ENCODE measurements at places on chromosomes 12 and 14.

DNA sequence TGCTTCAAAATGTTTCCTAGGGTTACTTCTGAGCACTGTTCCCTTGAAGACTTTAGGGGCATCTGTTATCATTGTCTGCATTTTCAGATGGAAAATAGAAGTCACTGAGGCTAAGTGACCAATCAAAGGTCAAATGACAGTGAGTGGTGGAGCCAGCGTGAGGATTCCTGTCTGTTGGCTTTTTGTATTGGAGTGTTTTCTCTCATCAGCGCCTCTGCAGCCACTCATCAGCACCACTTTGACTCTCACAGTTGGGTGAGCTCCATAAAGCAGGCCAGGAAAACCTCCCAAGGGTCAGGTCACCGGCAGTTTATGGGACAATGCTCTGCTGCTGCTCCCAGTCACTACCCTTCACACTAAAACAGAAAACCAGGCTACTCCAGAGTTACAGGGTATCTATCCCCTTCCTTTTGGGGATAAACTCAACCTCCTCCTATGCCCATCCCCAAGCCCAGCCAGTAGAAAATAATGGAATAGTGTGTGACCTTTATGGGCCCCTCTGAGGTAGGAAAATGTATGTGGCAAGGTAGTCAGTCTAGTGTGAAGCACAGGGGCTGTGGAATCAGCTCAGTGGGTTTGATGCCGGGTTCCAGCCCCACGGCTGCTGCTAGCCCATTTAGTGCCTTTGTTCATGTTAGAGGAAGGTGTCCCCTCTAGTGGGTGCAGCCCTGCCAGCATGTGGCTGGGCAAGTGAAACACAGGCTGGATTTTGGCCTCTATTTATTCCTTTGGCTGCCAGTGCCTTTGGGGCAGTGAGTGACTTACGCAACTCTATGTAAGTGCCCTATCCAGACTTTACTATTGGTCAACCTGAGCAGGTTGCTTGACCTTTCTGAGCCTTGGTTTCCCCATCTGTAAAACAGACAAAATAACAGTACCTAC, 133.8 kb upstream of the CPM start:
- DNase-seq, result peak; percentile 24

DNA sequence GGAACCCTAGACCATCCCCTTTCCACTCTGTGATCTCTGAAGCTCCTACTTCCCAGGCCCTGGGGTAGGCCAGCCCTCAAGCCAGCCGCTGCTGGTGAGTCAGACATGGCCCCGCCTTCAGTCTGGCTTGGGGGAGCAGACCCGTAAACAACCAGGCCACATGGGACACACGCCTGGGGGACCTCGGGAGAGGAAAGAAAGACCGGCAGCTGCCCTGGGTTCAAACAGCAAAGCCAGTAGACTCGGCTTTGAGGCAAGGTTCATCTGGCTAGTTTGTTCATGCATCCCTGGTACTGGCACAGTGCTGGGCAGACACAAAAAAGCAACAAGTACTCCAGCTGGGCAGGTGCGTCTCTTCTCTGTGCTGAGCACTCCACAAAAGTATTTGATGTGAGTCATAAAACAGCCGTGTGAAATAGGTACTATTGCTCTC, 101.9 kb downstream of the SETD3 start:
- no peak for DNase-seq

GRCh38 chr12:54304187-54304810, 3.5 kb upstream of the NFE2 start:
- no peak for DNase-seq

DNA sequence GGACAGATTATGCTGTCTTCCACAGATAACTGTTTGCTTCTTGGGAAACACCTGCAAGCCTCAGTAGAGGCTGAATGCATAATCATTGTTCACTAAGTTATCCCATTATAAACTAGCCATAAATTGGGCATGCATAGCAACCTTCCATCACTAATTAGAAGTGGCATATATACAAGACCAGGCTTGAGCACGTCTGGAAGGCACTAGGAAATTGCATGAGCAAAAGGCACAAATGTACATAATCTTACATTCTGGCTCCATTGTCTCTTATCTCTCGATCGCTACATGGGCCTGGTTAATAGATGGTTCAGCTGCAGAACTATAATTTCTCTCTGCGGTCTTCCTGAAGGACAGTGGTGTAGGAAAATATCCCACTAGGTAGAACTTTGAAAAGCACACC, 679.2 kb downstream of the RPL10L start:
- no peak for DNase-seq

- no peak for DNase-seq
Measured at GRCh38 chr12:2250797-2251196, 198.0 kb downstream of the CACNA1C start.

- no peak for DNase-seq
Measured at GRCh38 chr14:98120831-98121464, 1151.0 kb downstream of the BCL11B start.

GRCh38 chr14:42665083-42665482, 1058.4 kb downstream of the LRFN5 start:
- no peak for DNase-seq

DNA sequence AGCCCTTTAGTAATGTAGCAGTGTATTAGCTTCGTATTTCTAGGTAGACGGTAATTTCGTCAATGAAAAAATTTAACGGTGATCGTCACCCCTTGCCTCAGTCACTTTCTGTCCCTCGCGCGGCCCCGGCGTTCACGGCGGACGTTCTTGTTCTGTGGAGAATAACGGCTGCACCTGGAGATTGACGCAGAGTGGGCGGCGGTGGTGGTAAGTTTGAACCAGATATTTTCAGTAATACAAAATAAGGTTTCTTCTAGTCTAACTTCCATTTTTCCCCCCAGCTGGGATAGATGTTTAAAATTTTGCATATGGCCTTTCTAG, 341 bp downstream of the ZNF10 start:
- no peak for DNase-seq

DNA sequence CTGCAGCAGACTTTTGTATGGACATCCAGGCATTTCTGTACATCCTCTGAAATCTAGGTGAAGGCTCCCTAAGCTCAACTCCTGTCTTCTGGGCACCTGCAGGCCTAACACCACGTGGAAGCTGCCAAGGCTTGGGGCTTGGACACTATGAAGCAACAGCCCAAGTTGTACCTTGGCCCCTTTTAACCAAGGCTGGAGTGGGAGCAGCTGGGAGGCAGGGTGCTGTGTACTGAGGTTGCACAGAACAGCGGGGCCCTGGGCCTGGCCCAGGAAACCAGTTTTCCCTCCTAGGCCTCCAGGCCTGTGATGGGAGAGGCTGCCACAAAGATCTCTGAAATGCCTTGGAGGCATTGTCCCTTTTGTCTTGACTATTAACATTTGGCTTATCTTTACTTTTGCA, 214.4 kb upstream of the LRIG3 start:
- DNase-seq, result no peak

DNA sequence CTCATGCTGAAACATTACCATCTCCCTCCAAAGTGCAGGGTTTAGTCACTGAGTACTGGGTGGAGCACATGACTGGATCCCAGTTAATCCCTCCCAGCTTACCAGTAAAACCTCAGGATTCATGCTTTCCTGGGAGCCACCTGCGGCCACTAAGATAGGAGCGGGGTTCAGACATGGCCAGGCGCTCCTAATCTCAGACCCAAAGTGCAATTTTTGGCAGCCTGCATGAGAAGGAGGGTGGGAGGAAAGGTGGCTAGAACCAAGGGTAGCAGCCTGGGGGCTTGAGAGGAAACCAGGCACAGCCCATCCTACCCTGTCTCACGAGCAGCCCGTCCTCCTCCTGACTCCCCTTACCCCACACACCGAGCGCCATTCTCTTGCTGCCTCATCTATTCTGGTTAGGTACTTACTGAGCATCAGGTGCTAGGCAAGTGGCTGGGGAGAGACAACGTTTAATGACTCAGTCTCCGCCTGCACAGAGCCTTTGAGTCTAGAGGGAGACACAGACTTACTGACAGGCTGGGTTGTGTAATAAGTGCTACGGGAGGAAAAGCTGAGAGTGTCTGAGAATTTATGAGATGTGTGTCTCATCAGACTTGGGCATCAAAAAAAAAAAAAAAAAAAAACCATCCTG, 9.9 kb downstream of the GPRC5A start:
- no peak for DNase-seq

DNA sequence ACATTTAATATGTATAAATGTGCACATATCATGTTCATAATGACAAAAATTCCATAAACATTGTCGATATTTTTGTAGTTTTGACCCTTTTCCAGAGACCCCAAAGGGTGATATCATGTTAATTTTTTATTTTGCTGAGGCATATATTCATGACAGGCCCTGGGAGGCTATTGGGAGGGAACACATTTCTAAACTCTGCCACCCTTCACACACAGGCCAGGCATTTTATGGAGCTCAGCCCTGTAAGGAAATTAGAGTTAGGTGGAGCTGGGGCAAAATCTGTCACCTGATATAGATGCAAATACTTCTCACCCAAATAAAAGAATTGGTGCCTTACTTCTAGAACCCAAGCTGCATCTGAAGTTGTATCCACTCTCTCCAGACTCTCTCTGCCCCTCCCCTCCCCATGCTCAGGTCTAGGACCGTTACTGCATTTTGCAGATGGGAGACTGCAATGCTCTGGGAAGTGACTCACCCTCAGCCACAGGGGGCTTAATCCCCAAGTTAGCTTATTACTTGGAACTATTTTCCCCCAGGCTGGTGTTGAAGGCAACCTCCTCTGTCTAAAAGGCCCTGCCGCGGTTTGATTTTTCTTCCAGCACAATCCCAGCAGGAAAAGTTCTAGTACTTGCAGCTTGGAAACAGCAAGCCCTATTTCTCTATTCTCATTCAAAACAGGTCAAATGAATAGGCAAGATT, 238.9 kb downstream of the EMP1 start:
- no peak for DNase-seq

DNA sequence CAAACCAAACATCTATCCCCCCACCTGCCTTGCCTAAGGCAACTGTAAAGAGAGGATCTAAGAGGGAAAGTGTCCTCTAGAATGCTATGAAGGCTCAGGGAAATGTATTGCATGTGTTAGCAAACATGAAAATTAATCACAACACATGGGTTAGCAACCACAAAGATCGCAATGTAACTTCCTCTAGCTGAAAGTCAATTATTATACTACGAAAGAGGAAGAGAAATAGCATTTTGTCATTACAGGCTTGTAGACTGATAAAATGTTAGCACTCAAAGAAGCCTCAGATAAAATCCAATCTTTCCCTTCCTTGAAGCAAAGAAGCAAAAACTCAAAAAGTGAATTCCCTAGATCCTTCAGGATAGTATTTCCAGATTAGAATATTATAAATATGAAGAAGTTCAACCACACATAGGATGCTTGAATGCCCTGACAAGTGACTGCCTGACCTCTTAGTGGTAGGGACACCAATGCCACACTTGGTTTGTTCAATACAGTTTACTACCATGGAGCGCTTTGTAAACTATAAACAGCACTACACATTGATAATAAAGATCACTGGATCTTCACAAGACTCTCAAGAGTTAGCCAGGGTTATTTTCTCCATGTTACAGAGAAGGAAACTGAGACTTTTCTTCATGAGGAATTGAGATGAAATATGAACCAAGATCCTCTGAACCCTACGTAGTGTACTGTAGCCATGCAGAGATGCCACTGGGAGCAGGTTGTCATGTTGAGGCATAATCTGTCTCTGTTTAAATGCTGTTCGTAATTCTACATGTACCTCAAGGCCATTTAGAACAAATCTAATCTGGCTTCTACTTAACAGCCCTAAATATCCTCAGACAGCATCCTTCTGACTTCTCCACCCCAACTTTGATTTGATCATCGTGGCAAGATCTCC, 100.7 kb downstream of the ITPR2 start:
- no peak for DNase-seq

- DNase-seq, result no peak
Measured at GRCh38 chr14:99905121-99905520, 111.9 kb downstream of the EML1 start.

- DNase-seq, result no peak
Measured at GRCh38 chr14:78653173-78653572, 483.0 kb downstream of the NRXN3 start.

- no peak for DNase-seq
Measured at GRCh38 chr12:98574110-98574509, 19.4 kb upstream of the SLC25A3 start.

GRCh38 chr12:93198086-93198485, 179.6 kb upstream of the NUDT4 start:
- no peak for DNase-seq

GRCh38 chr14:22400655-22401259, 188.3 kb downstream of the DAD1 start:
- no peak for DNase-seq

DNA sequence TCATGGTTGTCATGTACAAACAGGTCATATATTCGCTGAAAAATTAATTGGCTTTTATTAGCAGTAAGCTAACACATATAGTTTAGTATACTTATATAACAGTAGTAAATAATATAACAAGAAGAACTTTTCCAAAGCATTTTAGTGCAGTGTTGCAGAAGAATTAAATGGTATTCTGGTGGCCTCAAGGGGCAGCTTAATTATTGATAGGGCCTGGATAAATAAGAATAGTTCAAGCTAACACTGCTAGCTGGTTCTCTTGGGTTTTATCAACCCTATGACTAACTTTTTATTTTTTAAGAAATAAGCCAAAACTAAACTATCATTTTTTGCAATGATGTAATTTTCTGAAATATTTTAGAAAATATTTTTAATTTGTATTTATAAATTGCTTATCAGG, 152.1 kb downstream of the SRGAP1 start:
- DNase-seq, result no peak

DNA sequence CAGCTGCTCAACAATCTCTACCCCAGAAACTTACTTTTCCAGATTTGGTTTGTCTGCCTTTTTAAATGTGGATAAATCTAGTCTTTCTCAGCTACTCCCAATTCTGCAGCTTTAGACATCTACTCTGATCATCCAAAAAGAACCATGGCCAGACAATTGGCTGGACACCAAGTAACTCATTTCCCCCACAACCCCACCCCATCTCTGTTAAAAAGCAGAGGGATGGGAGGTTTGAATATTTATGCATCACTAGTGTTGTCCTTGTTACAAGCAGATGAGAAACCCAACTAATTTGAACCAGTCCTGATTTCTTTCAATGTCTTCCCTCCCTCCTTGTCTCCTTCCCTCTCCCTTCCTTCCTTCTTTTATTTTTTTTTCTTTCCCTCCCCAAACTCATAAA, 391.9 kb downstream of the GALC start:
- DNase-seq, result no peak

DNA sequence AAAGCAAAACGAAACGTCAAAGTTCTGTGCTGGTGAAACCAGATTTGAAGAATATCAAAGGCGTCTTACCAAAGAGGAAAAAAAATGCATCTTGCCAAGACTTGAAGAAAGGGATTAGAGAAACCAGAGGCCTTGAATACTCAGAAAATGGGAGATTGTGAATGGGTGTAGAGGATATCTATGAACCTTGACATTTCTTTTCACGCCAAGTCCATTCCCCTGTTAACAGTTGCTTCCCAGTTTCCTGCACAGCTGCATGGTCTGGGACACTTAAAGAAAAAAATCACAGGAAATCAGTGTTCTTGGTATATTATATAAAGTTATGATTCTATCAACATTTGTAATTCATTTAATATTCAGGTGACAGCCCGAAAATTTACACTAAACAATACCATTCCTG, 1.4 kb upstream of the GTF2A1 start:
- no peak for DNase-seq

DNA sequence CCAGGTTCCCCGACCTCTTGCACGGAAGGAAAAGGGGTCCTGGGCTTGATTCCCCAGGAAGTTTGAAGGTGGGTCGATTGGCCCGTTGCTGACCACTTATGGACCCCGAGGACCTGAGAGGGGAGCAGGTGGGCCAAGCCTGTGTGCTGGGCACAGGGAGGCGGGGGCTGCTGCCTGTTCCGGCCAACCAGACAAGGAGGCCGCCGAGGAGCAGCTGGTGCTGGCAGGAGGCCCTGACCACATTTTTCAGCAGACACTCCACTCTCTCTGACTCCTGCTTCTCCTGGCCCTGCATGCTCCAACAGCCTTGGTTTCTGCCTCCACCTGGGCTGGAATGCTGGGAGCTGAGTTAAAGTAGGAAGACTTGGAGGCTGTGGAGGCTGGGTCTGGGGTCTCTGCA, 42.8 kb downstream of the NOS1 start:
- no peak for DNase-seq

All from NCI-H2029 treated with DMSO at 0.1 percent for 48 hours (cell line).